ENCODE measurements at places on chromosomes 16 and 17. TPM values are rescaled to one million over a fixed set of nuclear protein-coding genes. Genes with fewer than 3 reads are reported as not detected.

The GEMIN4 gene
- polyA plus RNA-seq = 16.6 TPM

The ACSM2A gene
- not detected for polyA plus RNA-seq

The CD300E gene
- polyA plus RNA-seq = 0.06 TPM

The AATK gene
- polyA plus RNA-seq = not detected

The SPATA22 gene
- polyA plus RNA-seq = not detected

DNA sequence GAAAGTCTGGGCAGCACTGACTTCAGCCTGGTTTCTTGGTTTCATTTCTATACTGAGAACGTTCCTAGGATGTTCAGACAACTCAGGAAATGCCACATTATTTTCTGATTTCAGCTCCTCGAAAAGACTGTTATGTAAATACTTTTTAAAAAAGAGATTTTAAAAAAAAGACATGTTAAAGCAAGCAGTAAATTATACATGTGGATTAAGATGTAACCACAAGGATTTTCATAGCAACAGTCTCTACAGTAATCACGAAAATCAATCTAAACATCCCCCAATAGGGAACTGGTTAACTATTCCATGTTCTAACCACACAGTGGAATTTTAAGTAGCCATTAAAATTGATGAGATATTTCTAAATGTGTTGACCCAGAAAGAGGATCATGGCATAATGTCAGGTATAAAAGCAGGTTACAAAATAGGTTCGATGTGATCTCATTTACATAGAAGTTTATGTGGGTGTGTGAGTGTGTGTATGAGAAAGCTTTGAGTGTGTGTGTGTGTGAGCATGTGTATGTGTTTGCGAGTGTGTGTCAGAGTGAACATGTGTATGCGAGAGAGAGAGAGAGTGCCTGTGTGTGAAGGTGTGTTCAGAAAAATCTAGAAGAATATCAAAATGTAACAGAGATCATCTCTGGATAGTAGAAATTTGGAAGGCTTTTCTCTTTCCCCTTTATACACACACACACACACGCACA lies 63.0 kb upstream of the ERCC4 start:
- H3K27ac ChIP-seq = no peak overlapping the region
- no peak for DNase-seq
- no peaks in the 10 kb centered on the region for H3K4me1 ChIP-seq
- H3K27me3 ChIP-seq = peaks cover 12% of the 10 kb centered on the region

GRCh38 chr17:46818316-46818928 lies at the start of gene WNT3:
TSS of gene WNT3 (minus strand) at chr17:46818692. CDS start at chr17:46818597, 95 bp downstream.
- H3K4me1 ChIP-seq = peaks cover 25% of the 10 kb centered on the region
- no peaks in the 10 kb centered on the region for H3K36me3 ChIP-seq
- H3K27me3 ChIP-seq = peaks cover 57% of the 10 kb centered on the region
- peak; percentile 28 for DNase-seq

- H3K4me3 ChIP-seq = no peak overlapping the region
- peaks cover 9% of the 10 kb centered on the region for H3K4me1 ChIP-seq
- H3K36me3 ChIP-seq = peaks cover 12% of the 10 kb centered on the region
- DNase-seq = no peak
- no peaks in the 10 kb centered on the region for H3K27me3 ChIP-seq
These were observed 11.0 kb upstream of the TACO1 start for GRCh38 chr17:63589646-63590045.

GRCh38 chr16:69225121-69225520 lies 38.2 kb downstream of the SNTB2 start:
- H3K4me3 ChIP-seq = no peak overlapping the region
- peaks cover 2% of the 10 kb centered on the region for H3K4me1 ChIP-seq
- H3K27me3 ChIP-seq = no peaks in the 10 kb centered on the region
- H3K27ac ChIP-seq = no peak overlapping the region
- DNase-seq = no peak

GRCh38 chr17:32626379-32626791 lies 139.6 kb downstream of the CDK5R1 start:
- DNase-seq = no peak
- H3K27ac ChIP-seq = no peak overlapping the region
- H3K27me3 ChIP-seq = no peaks in the 10 kb centered on the region
- no peaks in the 10 kb centered on the region for H3K36me3 ChIP-seq

DNA sequence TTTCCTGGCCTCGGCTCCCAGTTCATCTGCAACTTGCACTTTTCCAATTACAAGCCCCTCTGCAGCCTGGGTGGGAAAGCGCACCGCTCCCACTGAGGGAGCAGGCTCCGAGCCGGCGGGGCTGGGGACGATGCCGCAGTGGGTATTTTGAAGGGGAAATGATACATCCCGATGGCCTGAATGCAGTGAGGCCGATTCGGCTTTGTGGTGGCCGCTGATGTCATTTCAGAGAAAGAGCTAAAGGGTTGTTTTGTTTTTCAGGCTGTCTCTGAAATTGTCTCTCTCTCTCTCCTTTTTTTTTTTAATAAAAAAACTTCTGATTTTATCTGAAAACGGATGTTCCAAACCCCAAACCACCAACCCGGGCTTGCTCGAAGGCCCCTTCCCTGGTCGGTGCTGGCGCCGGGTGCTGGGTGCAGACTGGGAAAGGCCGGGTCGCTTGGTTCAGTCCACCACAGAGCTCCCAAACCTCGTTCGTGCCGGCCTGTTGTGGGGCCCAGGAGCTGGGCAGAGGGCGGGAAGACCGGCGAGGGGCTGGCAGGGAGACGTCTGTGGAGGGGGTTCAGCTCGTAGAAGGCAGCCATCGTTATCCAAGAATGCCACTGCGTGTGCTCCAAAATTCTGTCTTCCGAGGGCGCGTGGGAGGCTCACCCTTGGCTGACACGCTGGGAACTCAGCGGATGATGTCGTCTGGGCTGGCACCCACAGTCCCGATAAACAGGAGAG lies 102.8 kb downstream of the FOXL1 start:
- H3K27me3 ChIP-seq = peaks cover 33% of the 10 kb centered on the region
- no peaks in the 10 kb centered on the region for H3K4me1 ChIP-seq
- no peak for DNase-seq
- no peak overlapping the region for H3K27ac ChIP-seq

- no peaks in the 10 kb centered on the region for H3K4me1 ChIP-seq
- no peaks in the 10 kb centered on the region for H3K36me3 ChIP-seq
- no peaks in the 10 kb centered on the region for H3K27me3 ChIP-seq
These were observed 61.4 kb downstream of the COG7 start for GRCh38 chr16:23391381-23392222.

DNA sequence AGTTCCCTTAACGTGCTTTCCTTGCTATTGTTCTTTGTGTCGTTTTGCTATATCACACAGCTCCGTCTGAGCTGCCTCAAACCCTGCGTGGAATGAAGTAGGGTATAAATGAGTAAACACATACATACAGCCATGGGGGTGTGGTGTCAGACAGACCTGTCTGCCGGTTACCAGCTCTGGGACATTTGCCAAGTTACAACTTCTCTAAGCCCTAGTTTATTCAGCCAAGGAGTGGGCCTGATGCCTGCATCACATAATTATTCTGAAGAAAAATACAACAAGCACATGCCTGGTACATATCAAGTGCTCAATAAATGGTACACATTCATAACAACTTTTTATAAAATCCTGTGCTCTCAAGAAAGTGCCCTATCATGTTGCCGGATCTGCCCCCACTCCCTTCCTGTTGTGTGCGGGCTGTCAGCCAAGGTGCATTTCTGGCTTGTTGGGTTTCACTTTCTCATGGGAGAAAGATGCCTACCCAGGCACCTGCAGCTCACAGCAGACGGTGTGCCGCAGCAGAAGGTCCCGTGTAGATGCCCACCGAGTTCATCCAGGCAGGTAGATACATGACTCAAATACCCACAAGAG lies 30.5 kb downstream of the SMPD3 start:
- peak overlapping the region; percentile 94 for H3K27ac ChIP-seq
- peaks cover 42% of the 10 kb centered on the region for H3K4me1 ChIP-seq
- DNase-seq = peak; percentile 88
- no peaks in the 10 kb centered on the region for H3K27me3 ChIP-seq

DNA sequence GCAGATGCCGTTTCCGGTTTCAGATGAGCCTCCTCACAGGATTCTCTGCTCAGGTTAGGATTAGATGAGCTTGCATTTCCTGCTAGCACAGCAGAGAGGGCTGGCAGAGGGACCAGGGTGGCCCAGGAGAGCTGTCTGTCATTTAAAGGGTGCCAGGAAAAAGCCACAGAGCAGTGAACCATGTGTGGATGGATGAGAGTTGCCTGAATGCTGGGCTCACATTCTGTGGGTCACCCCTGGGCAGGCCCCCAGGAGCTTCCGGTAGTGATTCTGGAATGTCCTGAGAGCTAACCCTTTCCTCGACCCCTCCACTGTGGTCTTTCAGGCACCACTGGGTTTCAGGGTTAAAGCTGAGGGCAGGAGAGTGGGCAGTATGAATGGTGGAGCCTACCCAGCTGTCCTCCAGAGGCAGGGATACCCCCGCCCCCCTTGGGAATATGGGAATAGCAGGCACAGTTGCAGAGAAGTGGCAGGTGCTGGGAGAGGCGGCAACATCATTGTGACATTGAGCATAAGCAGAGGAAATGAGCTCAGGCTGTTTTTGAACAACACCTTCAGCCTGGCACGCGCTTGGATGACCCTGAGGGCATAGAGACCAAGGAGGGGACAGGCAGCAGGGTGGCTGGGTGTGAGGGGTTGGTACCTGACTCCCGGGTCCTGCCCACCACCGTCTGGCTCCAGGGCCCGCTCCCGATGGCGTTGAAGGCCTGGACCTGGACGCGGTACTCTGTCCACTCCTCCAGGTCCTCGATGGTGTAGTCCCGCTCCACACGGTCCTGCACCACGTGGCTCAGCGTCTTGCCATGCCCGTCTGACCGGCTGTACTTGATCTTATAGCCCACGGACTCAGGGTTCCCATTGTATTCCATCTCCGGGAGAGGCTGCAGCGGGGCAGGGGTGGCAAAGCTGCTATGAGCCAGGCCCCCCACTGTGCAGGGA lies 83.0 kb upstream of the CDC42EP4 start:
- no peak overlapping the region for H3K27ac ChIP-seq
- no peak overlapping the region for H3K4me3 ChIP-seq
- no peak for DNase-seq
- no peaks in the 10 kb centered on the region for H3K36me3 ChIP-seq
- H3K27me3 ChIP-seq = no peaks in the 10 kb centered on the region
- no peaks in the 10 kb centered on the region for H3K4me1 ChIP-seq

DNA sequence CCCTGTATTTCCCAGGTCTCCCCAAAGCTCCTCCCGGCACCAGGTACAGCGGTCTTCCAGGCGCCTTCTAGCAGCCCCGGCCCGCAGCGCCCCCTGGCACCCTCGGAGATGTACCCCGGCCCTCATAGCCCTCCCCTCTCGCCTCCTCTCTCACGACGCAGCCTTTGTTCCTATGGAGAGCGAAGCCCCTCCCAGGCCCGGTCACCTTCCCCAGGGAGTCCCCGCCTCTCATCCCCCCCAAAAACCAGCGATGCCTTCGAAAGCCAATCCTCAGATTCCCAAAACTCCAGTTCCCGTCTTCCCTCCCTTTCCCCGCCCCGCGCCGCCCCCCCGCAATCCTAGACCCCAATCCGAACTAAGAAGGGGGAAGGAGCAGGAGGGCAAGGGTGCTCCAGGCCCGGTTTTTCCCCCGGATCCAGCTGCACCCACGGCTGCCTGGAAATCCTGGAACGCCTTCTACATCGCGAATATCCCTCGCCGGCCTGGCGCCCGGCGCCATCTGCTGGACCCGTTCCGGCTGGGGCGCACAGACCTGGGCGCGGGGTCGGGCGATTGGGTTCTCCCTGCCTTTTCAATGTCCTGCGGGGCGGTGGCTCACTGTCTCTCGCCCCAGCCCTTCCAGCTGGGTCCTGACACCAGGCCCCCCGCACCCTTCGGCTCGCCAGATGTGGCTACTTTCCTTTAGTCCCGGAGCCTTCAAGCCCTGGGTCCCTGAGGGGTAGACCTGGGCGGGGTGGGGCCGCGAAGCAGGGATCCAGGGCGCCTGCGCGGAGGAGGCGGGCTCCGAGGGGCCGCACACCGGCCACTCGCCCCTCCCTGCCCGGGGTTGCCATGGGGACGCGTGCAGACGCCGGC lies at the start of gene DNAH2:
Gene DNAH2, plus strand, starts transcription at position 844 of the 855 bp plus-strand sequence. CDS start 1,991 bp downstream, outside the sequence.
- H3K27me3 ChIP-seq = peaks cover 37% of the 10 kb centered on the region
- peaks cover 17% of the 10 kb centered on the region for H3K4me1 ChIP-seq
- H3K27ac ChIP-seq = no peak within 1 kb of the TSS
- DNase-seq = no peak

DNA sequence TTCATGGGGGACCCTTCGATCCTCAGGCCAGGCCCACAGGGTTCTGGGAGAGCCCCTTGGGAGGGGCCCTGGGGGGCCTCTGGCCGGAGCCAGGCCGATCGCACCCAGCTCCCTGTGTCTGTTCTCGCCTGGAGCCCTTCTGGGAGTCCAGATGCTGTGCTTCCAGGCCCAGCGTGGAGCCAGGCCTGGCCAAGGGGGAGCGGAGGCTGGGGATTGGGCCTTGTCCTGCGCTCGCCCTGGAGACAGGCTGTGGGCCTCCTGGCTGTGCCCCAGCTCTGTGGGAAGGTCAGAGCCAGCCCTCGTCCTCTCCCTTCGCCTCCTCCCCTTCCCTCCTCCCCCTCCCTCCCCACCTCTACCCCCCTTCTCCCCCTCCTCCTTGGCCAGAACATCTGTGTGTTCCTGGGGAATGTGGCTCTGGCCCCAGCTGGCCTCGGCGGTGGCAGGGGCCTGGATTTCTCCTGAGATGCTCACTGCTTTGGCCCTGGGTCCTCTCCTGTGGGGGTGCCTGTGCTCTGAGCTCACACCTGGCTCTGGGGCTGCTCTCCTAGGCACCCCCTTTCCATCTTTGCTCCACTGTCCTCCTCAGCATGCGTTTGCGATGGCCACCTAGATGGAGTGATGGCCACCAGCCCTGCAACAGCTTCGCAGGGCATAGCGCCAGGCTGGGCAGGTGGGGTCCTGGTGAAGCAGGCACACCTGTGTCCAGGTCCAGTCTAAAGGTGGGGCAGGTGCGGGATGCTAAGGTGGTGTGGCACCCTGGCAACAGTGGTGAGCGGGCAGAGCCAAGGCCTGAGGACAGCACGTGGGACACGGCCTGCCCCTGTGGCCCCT lies 90.6 kb upstream of the CIBAR2 start:
- H3K4me1 ChIP-seq = no peaks in the 10 kb centered on the region
- H3K27ac ChIP-seq = no peak overlapping the region
- H3K4me3 ChIP-seq = no peak overlapping the region
- DNase-seq = no peak

DNA sequence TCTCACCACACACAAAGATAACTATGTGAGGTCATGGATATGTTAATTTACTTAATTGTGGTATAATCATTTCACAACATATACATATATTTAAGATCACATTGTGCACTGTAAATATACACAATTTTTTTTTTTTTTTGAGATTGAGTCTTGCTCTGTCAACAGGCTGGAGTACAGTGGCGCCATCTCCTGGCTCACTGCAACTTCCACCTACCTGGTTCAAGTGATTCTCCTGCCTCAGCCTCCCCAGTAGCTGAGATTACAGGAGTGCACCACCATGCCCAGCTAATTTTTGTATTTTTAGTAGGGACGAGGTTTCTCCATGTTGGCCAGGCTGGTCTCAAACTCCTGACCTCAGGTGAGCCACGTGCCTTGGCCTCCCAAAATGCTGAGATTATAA lies 11.5 kb upstream of the PRSS54 start:
- H3K4me3 ChIP-seq = no peak overlapping the region
- H3K4me1 ChIP-seq = no peaks in the 10 kb centered on the region
- H3K27ac ChIP-seq = no peak overlapping the region
- no peaks in the 10 kb centered on the region for H3K27me3 ChIP-seq
- peak; percentile 18 for DNase-seq

- DNase-seq = no peak
- H3K36me3 ChIP-seq = peaks cover 3% of the 10 kb centered on the region
- peaks cover 6% of the 10 kb centered on the region for H3K4me1 ChIP-seq
- peaks cover 49% of the 10 kb centered on the region for H3K27me3 ChIP-seq
- no peak overlapping the region for H3K27ac ChIP-seq
These were observed 3.0 kb downstream of the DOC2B start for GRCh38 chr17:178292-179065.

Measured in naive thymus-derived CD8-positive, alpha-beta T cell (primary cell).